ENCODE measurements at places on chromosomes 7 and 10.

- no peak overlapping the region for H3K27ac ChIP-seq
- no peak overlapping the region for H3K4me3 ChIP-seq
- no peaks in the 10 kb centered on the region for H3K27me3 ChIP-seq
Measured at GRCh38 chr7:151728746-151729145, 148.2 kb downstream of the PRKAG2 start.

- no peak for DNase-seq
- no peaks in the 10 kb centered on the region for H3K4me1 ChIP-seq
- no peaks in the 10 kb centered on the region for H3K36me3 ChIP-seq
- no peaks in the 10 kb centered on the region for H3K27me3 ChIP-seq
Measured at GRCh38 chr7:152633504-152633903, 42.4 kb downstream of the XRCC2 start.

DNA sequence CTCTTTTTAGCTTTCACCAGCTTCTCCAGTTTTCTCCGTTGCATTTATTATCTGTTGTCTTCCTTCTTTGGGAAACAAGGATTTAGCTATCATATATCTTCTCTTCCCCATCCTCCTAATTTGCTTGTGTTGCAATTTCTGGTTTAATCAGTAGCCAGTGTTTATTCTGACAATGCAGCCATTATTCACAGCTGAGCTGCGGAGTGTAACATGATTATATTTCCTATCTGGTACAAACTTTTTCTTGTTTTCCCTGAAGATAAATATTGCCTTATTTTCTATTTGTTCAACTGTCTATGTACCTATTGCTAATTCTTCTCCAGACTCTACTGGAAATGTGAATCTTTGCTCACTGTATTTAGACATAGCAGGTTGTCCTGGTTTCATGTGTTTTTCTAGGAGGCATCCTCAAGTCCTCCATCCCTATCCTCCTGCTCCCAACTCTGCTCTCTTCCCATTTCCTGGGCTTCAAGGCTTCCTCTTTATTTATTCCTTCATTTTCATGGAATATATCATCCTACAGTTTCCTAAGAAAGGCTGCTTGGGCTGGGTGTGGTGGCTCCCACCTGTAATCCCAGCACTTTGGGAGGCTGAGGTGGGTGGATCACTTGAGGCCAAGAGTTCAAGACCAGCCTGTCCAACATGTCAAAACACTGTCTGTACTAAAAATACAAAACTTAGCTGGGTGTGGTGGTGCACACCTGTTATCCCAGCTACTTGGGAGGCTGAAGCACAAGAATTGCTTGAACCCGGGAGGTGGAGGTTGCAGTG, 72.4 kb upstream of the KDM7A start:
- H3K4me3 ChIP-seq = no peak overlapping the region
- H3K4me1 ChIP-seq = peaks cover 12% of the 10 kb centered on the region
- H3K27ac ChIP-seq = no peak overlapping the region
- H3K36me3 ChIP-seq = no peaks in the 10 kb centered on the region
- peaks cover 16% of the 10 kb centered on the region for H3K27me3 ChIP-seq

DNA sequence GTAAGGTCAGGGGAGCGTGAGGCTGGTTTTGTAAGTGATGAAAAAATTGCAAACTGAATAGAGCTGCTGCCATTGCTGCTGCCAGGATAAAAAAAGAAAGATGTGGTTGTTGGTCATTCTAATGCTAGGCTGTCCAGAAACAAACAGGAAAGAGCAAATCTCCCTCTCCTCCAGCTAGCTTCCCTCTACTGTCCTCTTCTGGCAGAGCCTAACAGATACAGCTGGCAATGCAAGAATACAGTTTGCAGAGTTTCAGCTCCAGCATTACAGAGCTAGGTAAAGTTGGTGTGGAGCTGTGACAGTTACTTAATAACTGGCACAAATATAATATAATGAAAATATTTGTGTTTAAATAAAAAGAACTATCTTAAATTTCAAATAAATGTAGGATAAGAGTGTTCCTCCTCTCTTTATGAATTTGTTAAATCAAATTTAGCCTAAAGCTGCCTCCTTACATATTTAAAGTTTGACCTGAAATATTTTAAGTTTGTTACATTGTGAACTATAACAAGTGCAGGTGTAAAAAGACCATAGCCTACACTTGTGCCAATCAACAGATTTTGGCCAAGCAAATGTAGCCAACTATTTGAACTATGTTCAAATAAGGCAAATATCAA, 407.7 kb downstream of the SH2D4B start:
- H3K27me3 ChIP-seq = no peaks in the 10 kb centered on the region
- H3K27ac ChIP-seq = no peak overlapping the region
- H3K36me3 ChIP-seq = no peaks in the 10 kb centered on the region

DNA sequence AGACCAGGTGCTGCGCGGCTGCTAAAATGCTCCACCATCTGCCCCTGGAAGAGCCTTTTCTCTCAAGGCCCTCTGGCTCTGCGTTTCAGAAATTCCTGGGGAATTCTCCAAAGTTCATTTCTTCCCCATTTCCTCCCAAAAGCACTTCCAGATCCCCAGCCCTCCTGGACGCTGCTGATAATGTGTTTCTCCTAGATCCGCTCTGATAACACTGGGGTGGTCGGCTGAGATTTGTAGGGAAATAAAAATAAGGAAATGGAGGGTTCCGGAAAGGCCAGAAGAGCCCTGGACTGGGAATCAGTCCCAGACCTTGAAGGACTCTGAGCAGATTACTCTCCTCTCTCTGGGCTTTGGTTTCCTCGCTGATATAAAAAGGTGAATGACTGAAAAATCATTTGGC, 28.1 kb downstream of the COL13A1 start:
- DNase-seq = no peak
- H3K4me1 ChIP-seq = peaks cover 6% of the 10 kb centered on the region
- H3K36me3 ChIP-seq = no peaks in the 10 kb centered on the region
- no peak overlapping the region for H3K27ac ChIP-seq
- no peaks in the 10 kb centered on the region for H3K27me3 ChIP-seq

DNA sequence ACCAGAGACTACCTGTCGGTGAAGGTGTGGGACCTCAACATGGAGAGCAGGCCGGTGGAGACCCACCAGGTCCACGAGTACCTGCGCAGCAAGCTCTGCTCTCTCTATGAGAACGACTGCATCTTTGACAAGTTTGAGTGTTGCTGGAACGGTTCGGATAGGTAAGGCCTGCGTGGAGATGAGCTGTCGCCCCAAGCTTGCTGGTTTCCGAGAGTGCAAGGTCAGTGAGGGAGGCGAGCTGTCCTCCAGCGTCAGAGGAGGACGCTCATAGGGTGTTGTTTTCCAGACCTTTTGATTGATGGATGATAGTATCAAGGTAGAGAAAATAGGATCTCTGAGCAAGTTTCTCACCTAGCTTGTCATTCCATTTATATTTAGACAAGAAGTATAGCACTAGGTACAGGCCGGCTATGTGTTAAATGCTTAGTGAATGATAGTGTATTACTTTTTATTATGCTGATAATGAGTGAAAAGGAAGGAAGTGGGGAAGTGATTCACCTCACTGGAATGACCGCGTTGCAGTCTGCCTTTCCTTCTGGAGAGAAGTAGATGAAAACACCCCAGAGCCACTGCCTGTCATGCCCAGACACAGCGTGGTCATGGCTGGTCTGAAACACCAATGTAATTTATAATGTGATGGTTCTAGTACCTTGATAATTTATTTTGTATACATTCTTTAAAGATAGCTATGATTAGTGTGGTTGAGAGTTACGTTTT, 33.9 kb downstream of the BNIP3 start:
- peak overlapping the region; percentile 14 for H3K4me3 ChIP-seq
- peak; percentile 83 for DNase-seq
- peaks cover 16% of the 10 kb centered on the region for H3K36me3 ChIP-seq
- peaks cover 38% of the 10 kb centered on the region for H3K4me1 ChIP-seq
- H3K27me3 ChIP-seq = no peaks in the 10 kb centered on the region
- peak overlapping the region; percentile 89 for H3K27ac ChIP-seq

- peak overlapping the region; percentile 71 for H3K4me3 ChIP-seq
- H3K27ac ChIP-seq = no peak overlapping the region
- no peaks in the 10 kb centered on the region for H3K36me3 ChIP-seq
- DNase-seq = no peak
Measured at GRCh38 chr7:130667593-130668257, 823 bp downstream of the COPG2 start.

DNA sequence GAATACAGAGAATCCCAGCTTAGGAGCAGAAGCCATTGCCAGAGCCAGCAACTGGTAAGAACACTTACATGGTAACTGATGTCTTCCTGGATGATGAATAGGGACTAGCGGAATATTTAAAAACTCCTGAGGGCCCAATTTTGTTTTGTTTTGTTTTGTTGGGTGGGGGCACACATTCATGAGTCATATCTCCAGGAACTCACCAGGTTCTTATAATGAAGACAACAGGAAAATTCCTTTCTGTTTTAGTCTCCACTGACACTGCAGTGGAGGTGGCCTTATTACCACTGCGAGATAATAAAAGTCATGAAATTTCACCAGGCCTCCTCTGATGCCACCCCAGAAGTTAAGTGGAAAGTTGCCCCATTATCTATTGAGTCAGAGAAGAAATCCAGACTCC, 6.6 kb upstream of the CUZD1 start:
- peaks cover 73% of the 10 kb centered on the region for H3K4me1 ChIP-seq
- no peak overlapping the region for H3K4me3 ChIP-seq
- H3K27me3 ChIP-seq = no peaks in the 10 kb centered on the region
- no peaks in the 10 kb centered on the region for H3K36me3 ChIP-seq

DNA sequence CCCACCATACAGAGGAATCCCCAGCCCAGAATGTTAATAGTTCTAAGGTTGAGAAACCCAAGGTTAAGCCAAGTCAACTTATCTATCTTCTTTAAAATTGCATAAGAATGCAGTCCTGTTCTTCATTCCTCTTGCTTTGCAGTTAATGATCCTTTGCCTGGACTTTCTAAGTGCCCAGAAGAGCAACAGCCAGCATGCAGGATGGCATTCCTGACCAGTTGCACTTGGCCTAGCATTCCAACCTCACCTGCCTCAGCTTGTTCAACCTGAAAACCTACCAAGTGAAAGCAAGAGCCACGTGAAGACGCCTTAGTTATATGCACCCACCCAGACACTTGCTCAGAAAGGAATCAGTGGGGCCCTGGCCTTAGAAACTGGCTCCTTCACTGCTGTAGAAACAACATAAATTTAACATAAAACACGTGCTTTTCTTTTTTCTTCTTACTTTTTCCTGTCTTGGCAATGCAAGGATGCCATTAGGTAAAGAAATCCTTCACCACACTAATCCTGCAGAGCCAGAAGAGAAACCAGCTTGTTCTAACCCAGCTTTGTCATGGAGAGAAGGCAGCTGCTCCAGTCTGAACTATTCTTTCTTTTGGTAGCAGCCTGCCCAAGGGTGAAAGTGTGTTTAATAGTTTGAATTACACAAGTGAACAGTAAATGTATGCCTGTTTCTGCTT, 25.0 kb downstream of the EGFR start:
- no peak overlapping the region for H3K27ac ChIP-seq
- no peak for DNase-seq
- peaks cover 5% of the 10 kb centered on the region for H3K36me3 ChIP-seq
- no peaks in the 10 kb centered on the region for H3K27me3 ChIP-seq
- H3K4me1 ChIP-seq = no peaks in the 10 kb centered on the region

DNA sequence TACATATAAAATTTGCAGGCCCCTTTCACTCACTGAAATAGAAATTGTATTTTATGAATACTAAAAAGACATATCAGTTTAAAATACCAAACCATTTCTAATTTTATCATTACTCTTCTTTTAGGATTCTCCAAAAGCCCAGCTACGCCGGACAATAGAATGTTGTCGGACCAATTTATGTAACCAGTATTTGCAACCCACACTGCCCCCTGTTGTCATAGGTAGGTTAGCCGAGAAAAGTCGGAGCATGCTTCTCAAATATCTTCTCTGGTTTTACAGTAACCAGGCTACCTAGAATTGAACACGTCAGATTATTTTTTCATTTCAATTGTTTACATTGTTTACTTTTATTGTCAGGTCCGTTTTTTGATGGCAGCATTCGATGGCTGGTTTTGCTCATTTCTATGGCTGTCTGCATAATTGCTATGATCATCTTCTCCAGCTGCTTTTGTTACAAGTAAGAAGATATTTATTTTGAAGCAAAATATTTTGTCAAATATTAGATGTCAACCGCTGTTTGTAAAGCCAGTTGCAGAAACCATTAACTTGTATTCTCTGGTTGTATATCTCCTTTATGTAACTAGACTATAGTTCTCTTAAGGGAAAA, 57.6 kb downstream of the MMRN2 start:
- peaks cover 27% of the 10 kb centered on the region for H3K36me3 ChIP-seq
- no peak overlapping the region for H3K4me3 ChIP-seq
- H3K27me3 ChIP-seq = no peaks in the 10 kb centered on the region

DNA sequence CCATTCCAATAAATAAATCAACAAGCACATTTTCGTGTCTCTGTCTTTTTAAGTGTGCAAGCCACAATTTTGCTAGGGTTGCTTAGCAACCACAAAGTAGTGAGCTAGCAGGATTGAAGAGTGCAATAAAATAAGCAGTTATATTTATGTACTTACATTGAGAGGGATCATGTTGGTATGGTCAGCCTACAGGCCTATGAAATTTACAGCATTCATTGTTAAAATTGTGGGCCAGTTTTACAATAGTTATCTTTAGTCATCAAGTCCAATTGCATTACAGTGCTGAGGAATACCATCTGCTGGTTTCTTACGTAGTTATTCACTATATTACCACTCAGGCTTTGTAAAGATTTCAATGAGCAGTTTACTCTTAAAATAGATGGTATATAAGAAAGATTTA, 192.5 kb upstream of the POT1 start:
- H3K36me3 ChIP-seq = no peaks in the 10 kb centered on the region
- no peaks in the 10 kb centered on the region for H3K27me3 ChIP-seq
- no peak overlapping the region for H3K4me3 ChIP-seq
- no peak overlapping the region for H3K27ac ChIP-seq
- H3K4me1 ChIP-seq = no peaks in the 10 kb centered on the region
- no peak for DNase-seq

GRCh38 chr10:132786884-132787494, 1.0 kb upstream of the NKX6-2 start:
- no peak overlapping the region for H3K4me3 ChIP-seq
- DNase-seq = no peak
- peaks cover 5% of the 10 kb centered on the region for H3K4me1 ChIP-seq
- H3K36me3 ChIP-seq = peaks cover 2% of the 10 kb centered on the region

DNA sequence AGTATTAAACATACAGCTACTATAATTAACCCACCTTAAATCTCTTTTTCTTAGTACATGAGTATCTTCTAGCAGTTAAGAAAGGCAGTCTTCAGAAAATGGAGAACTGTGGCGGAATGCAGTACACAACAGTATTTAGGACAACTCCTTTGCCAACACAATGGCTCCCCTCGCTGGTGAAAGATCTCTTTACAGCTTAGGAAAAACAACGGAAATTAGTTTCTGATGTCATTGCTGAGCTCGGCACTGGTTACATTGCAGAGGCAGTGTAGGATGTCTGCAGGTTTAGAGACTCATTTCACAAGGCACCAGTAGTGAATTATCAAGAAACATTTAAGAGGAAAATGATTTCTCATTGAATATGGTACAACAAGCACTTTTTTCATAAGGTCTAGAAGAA, 43.4 kb downstream of the GLRX3 start:
- peaks cover 34% of the 10 kb centered on the region for H3K36me3 ChIP-seq
- no peaks in the 10 kb centered on the region for H3K4me1 ChIP-seq
- no peaks in the 10 kb centered on the region for H3K27me3 ChIP-seq

GRCh38 chr7:19095353-19095860, 22.0 kb downstream of the TWIST1 start:
- H3K4me1 ChIP-seq = no peaks in the 10 kb centered on the region
- H3K27me3 ChIP-seq = no peaks in the 10 kb centered on the region
- no peaks in the 10 kb centered on the region for H3K36me3 ChIP-seq
